ENCODE measurements at places on chromosomes 3 and 15. TPM values are rescaled to one million over a fixed set of nuclear protein-coding genes. Genes with fewer than 3 reads are reported as not detected.

DNA sequence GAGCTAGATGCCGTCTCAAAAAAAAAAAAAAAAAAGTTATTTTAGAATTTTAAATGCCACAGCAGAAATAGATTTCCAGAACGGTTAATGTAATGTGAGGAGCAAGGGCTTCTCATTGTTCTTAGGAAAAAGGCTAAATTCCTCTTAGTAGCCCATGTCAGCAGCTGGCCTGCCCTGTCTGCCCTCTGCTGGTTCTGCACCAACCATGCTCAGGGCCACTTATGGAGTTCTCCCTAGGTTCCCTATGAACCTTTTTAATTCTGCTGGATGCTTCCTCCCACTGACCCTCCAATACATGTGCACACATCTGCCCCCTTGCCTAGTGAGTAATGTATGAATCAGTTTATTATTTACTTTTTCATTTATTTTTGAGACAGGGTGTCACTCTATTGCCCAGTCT is 32.2 kb upstream of the DPPA4 start:
- DNase-seq: no peak
- H3K4me1 ChIP-seq: no peaks in the 10 kb centered on the region
- H3K36me3 ChIP-seq: no peaks in the 10 kb centered on the region

GRCh38 chr15:53837263-53837662 is 77.8 kb upstream of the WDR72 start:
- no peak for DNase-seq
- no peaks in the 10 kb centered on the region for H3K27me3 ChIP-seq
- H3K36me3 ChIP-seq: no peaks in the 10 kb centered on the region

GRCh38 chr3:177424521-177424920 is 227.2 kb upstream of the TBL1XR1 start:
- DNase-seq: no peak
- peaks cover 39% of the 10 kb centered on the region for H3K4me1 ChIP-seq
- no peak overlapping the region for H3K4me3 ChIP-seq

- H3K4me3 ChIP-seq: no peak overlapping the region
- no peak for DNase-seq
- H3K27me3 ChIP-seq: no peaks in the 10 kb centered on the region
- H3K27ac ChIP-seq: no peak overlapping the region
- peaks cover 30% of the 10 kb centered on the region for H3K36me3 ChIP-seq
- peaks cover 5% of the 10 kb centered on the region for H3K4me1 ChIP-seq
Observed at GRCh38 chr15:60370105-60370868, 27.5 kb downstream of the ANXA2 start.

- no peaks in the 10 kb centered on the region for H3K4me1 ChIP-seq
- no peak overlapping the region for H3K27ac ChIP-seq
- H3K4me3 ChIP-seq: no peak overlapping the region
- peak; percentile 35 for DNase-seq
Observed at GRCh38 chr3:155701882-155702465, 42.9 kb downstream of the PLCH1 start.

DNA sequence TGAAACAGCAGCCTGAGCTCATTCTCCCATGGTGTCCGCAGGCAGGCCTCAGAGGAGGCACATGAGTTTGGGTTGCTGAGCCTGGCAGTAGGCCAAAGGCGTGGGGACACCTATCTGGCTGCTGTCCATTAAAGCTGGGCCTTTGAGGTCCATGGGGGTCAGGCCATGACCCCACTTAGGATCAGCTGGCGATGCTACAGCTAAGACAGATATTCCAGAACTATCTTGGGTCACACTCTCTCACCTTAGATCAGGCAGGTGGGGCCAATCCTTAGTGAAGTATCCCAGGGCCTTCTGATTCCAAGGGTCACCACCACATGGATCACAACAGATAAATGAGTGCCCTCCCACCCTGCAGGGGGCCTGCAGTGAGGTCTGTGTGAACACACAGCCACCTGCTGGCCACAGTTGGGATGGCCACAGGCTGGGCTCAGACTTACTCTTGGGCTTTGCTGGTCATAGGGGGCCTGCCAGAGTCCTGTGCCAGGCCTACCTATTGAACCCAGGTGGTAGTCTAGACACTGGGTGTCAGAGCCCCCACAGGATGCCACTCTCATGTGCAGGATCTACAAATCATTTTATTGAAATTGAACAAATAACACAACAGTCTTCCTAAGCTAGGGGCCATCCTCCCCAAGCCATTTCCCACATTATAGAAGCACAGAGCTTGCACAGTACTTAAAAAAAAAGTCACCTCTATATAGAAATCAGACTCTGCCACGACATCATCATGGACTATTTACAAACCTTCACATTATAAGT is 2.0 kb upstream of the HYAL2 start:
- H3K27me3 ChIP-seq: no peaks in the 10 kb centered on the region
- no peak overlapping the region for H3K27ac ChIP-seq
- DNase-seq: peak; percentile 49
- H3K36me3 ChIP-seq: peaks cover 10% of the 10 kb centered on the region

SUCNR1 gene
- 0.15 TPM for total RNA-seq

Measured in CD4-positive, alpha-beta memory T cell (primary cell).